ENCODE measurements at places on chromosomes 1 and 21. TPM values are rescaled to one million over a fixed set of nuclear protein-coding genes. Genes with fewer than 3 reads are reported as not detected.

GRCh38 chr1:92804721-92805201 is 19.9 kb upstream of the EVI5 start:
- no peaks in the 10 kb centered on the region for H3K27me3 ChIP-seq
- H3K4me1 ChIP-seq, result no peaks in the 10 kb centered on the region
- peak overlapping the region; percentile 38 for H3K27ac ChIP-seq
- no peaks in the 10 kb centered on the region for H3K36me3 ChIP-seq

- no peak overlapping the region for H3K27ac ChIP-seq
- DNase-seq, result no peak
- H3K4me1 ChIP-seq, result no peaks in the 10 kb centered on the region
- H3K36me3 ChIP-seq, result no peaks in the 10 kb centered on the region
- H3K27me3 ChIP-seq, result no peaks in the 10 kb centered on the region
- no peak overlapping the region for H3K4me3 ChIP-seq
Measured at GRCh38 chr1:187261637-187262036, 432.9 kb downstream of the PLA2G4A start.

DNA sequence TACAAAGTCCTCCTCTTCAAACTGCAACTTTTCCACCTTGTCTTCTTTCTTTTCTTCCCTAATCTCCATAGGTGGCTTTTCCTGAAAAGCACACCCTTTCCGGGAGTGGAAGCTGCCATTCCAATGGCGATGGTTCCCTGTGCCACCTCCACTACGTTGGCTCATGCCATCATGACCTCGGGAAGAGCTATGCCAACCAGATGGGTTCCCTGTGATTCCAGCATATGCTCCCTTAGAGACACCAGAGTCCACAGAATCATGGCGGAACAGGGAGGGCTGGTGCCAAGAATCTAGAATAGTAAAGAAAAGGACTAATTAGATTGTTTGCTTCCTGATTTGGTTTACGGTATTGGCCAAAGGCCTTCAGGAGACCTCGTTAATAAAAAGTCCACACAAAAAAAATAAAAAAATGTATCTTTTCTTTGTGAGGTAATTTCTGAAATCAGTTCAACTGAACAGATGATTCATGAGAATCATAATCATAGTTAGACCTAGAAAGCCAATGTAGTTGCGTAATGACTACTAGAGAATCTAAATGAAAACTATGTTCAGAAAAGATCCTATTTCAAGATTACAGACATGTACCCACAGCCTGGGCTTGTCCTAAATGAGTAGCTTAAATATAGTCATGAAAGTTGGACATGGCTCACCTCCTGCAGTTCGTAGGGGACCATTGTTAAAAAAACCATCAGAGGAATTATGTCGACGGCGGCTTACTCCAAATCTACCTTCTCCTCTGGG is 30.9 kb upstream of the CCDC17 start:
- H3K27me3 ChIP-seq, result no peaks in the 10 kb centered on the region
- H3K4me3 ChIP-seq, result no peak overlapping the region
- H3K4me1 ChIP-seq, result no peaks in the 10 kb centered on the region
- H3K27ac ChIP-seq, result no peak overlapping the region

The SRRM1 gene
- total RNA-seq, result 137 TPM

The SSBP3 gene
- total RNA-seq, result 19.3 TPM

The BROX gene
- total RNA-seq, result 82.3 TPM
